Naive thymus-derived CD4-positive, alpha-beta T cell (primary cell): ENCODE measurements at places on chromosomes 6 and 20. TPM values are rescaled to one million over a fixed set of nuclear protein-coding genes. Genes with fewer than 3 reads are reported as not detected.

DNA sequence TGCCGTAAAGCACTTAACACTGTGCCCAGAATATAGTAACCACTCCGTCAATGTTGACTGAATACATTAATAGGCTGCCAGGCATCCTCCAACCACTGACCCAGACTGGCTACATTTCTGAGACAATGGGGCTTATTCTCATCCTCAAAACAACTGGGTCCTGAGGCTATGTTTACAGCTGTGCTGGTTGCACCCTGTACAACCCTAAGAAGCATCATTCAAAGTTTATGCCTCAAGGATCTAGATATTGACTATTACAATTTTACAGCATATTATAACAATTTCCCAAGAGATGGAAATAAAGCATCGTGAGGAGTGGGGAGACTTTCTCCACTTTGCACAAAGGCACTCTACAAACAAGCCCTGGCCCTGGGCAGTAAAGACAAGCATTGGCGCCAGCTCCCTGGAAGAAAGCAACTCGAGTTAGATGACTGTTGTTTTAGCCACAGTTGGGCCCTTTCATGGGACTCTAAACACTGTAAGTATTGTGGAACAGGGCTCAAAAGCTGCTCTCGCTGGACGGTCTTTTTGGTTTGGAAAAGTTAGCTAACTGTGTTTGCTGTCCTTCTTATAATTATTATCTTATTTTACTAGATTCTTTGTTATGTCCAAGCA, 30.2 kb downstream of the MYLIP start:
- H3K4me1 ChIP-seq = peaks cover 6% of the 10 kb centered on the region
- no peaks in the 10 kb centered on the region for H3K36me3 ChIP-seq
- H3K4me3 ChIP-seq = no peak overlapping the region
- DNase-seq = no peak
- H3K27ac ChIP-seq = no peak overlapping the region

- no peak overlapping the region for H3K27ac ChIP-seq
- H3K4me1 ChIP-seq = no peaks in the 10 kb centered on the region
- H3K36me3 ChIP-seq = no peaks in the 10 kb centered on the region
- DNase-seq = no peak
- H3K27me3 ChIP-seq = no peaks in the 10 kb centered on the region
Measured at GRCh38 chr6:2579804-2580570, 170.7 kb downstream of the MYLK4 start.

- H3K27me3 ChIP-seq = no peaks in the 10 kb centered on the region
- H3K27ac ChIP-seq = no peak overlapping the region
- no peaks in the 10 kb centered on the region for H3K4me1 ChIP-seq
- DNase-seq = no peak
- no peaks in the 10 kb centered on the region for H3K36me3 ChIP-seq
Measured at GRCh38 chr6:22082218-22082617, 214.6 kb downstream of the PRL start.

- peaks cover 35% of the 10 kb centered on the region for H3K4me1 ChIP-seq
- DNase-seq = no peak
- peak overlapping the region; percentile 10 for H3K4me3 ChIP-seq
- H3K27me3 ChIP-seq = no peaks in the 10 kb centered on the region
Measured at GRCh38 chr6:26445934-26446667, 5.8 kb downstream of the BTN3A3 start.

- H3K4me1 ChIP-seq = peaks cover 31% of the 10 kb centered on the region
- no peak overlapping the region for H3K4me3 ChIP-seq
- H3K27ac ChIP-seq = peak overlapping the region; percentile 60
- DNase-seq = no peak
- no peaks in the 10 kb centered on the region for H3K27me3 ChIP-seq
Measured at GRCh38 chr6:157055863-157056262, 267.5 kb downstream of the TMEM242 start.

DNA sequence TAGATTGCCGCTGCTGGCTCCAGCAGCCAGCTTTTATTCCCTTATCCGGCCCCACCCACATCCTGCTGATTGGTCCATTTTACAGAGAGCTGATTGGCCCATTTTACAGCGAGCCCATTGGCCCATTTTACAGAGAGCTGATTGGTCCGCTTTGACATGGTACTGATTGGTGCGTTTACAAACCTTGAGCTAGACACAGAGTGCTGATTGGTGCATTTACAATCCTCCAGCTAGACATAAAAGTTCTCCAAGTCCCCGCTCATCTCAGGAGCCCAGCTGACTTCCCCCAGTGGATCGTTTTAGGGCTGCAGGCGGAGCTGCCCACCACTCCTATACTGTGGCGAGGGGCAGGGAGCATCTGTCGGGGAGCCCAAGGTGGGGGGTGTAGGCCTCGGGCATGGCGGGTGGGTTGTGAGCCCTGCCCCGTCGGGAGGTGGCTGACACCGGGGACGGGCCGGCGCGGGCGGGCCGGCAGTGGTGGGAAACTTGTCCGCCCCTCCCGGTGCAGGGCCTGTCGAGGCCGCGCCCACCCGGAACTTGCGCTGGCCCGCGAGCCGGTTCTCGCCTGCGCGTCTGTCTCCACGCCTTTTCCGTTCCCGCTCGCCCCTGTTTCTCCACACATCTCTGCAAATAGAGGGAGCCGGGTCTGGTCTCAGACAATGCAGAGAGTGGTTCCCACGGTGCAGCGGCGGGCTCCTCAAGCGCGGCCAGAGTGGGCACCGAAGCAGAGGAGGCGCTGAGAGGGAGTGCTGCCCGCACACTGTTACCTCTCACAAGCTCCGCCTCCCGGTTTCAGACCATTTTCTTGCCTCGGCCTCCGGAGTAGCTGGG, 86.1 kb upstream of the STMND1 start:
- H3K27me3 ChIP-seq = no peaks in the 10 kb centered on the region
- H3K36me3 ChIP-seq = no peaks in the 10 kb centered on the region
- peak overlapping the region; percentile 61 for H3K4me3 ChIP-seq
- peaks cover 4% of the 10 kb centered on the region for H3K4me1 ChIP-seq
- DNase-seq = peak; percentile 52

DNA sequence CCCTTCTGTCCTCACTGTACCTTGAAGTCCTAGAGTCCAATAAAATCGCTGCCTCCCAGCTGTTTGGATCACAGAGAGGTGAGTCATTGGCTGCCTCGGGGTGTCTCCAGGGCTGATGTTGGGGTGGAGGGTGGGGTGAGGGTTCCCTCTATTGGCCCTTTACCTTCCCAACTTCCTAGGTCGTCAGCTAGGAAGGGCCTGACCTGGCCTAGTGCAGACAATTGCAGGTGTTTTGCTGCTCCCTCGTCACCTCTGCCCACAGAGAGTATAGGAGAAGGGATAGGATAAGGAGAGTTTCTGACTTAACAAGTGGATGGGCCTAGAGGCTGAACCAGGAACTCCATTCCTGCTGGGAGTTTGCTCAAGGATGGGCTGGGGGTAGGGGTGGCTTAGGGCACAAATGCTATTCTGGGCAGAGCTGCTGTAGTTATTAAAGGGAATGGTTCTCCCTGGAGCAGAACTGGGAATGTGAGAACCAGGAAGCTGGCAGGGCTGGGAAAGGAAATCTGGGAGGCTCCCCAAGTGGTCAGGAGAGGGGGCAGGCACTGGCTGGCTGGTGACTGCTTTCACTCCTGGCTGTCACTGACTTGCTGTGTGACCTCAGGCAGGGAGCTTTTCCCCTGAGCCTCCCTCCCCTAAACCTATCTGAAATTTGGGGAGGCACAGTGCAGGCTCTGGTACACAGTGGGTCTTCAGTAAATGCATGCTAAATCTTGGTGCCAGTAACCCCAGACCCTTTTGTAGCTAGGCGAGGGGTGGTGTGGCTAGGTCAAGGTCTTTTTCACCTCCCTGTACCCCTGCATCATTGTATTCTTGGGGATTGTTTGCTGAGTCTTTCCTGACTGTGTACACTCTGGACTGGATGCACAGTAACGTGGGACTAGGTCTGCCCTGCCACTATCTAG, 1.5 kb downstream of the TP53INP2 start:
- H3K4me1 ChIP-seq = peaks cover 11% of the 10 kb centered on the region
- no peak for DNase-seq
- H3K27ac ChIP-seq = peak overlapping the region; percentile 94
- H3K27me3 ChIP-seq = no peaks in the 10 kb centered on the region
- no peaks in the 10 kb centered on the region for H3K36me3 ChIP-seq

DNA sequence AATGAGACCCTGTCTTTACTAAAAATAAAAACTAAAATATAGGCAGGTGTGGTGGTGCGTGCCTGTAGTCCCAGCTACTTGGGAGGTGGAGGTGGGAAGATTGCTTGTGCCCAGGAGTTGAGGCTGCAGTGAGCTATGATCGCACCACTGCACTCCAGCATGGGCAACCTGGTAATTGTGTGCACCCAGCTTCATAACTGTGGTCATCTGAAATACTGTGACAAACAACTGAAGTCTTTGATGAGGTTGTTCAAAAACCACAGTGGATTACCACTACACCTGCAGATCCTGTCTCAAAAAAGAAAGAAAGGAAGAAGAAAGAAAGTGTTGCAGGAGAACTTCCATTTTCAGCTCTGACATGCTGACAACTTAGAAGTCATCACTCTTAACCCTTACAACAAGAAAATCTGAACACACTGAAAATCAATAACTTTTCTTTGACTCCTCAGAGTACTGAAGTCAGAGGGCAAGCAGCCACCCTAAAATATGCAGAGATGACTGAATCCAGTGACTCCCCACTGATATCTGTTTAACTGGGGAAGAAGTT, 13.8 kb upstream of the ZBP1 start:
- no peak overlapping the region for H3K27ac ChIP-seq
- H3K4me3 ChIP-seq = no peak overlapping the region
- H3K4me1 ChIP-seq = peaks cover 25% of the 10 kb centered on the region
- DNase-seq = peak; percentile 68
- H3K36me3 ChIP-seq = no peaks in the 10 kb centered on the region

GRCh38 chr20:58480551-58481336, 34.5 kb downstream of the APCDD1L start:
- no peak overlapping the region for H3K27ac ChIP-seq
- no peaks in the 10 kb centered on the region for H3K36me3 ChIP-seq
- no peaks in the 10 kb centered on the region for H3K27me3 ChIP-seq
- H3K4me1 ChIP-seq = no peaks in the 10 kb centered on the region
- H3K4me3 ChIP-seq = no peak overlapping the region

GRCh38 chr6:137399881-137400443, 94.2 kb downstream of the OLIG3 start:
- no peaks in the 10 kb centered on the region for H3K4me1 ChIP-seq
- no peaks in the 10 kb centered on the region for H3K36me3 ChIP-seq
- DNase-seq = no peak
- no peak overlapping the region for H3K4me3 ChIP-seq
- no peaks in the 10 kb centered on the region for H3K27me3 ChIP-seq
- H3K27ac ChIP-seq = no peak overlapping the region

DNA sequence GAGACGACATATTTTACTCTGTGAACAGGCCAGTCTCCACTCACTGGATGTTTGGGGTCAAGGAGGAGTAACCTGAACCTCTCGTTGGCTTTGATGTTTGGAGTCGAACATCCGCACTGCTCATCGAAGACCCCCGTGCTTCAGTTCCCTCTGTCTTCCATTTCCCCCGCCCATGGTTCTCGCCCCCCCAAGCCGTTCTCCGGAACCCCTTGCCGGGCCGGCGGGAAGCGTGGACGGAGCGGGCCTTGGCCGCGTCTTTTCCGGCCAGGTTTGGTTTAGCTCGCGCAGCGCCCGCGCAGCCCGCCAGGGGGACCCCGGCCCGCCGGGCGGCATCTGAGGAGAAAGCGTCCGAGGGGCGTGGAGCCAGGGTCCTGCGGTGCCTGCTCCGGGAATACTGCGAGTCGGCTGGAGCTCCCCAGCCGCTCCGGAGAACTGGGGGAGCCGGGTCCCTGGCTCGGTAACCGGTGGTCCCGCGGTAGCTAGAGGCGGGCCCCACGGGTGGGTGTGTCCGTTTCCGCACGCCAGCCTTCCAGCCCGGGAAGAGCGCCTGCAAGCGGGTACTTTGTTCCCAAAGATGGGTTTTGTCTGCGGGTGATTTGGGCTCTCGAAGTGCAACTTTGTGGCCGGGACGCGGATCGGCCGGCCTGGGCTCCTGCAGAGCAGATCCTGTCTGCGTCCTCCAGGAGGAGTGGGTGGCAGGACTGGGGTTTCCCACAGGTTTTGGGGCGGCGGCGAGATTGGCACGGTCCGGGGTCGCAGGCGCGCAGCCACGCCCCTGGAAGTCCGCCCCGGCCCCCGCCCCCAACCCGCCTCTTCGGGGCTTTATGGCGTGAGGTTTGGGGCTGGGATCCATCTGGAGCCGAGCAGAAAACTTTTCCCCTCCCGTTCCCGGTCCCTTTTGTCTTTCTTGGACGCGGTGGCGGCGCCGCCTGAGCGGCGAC, at the start of gene TMEM200A:
Gene TMEM200A, plus strand, starts transcription at position 852 of the 941 bp plus-strand sequence. CDS start 74,406 bp downstream, outside the sequence.
- no peaks in the 10 kb centered on the region for H3K36me3 ChIP-seq
- H3K4me3 ChIP-seq = peak within 1 kb of the TSS; percentile 68
- DNase-seq = no peak
- no peak within 1 kb of the TSS for H3K27ac ChIP-seq
- H3K27me3 ChIP-seq = no peaks in the 10 kb centered on the region

GRCh38 chr6:25220857-25221256, 58.3 kb upstream of the CARMIL1 start:
- H3K27ac ChIP-seq = no peak overlapping the region
- H3K36me3 ChIP-seq = no peaks in the 10 kb centered on the region
- peaks cover 6% of the 10 kb centered on the region for H3K4me1 ChIP-seq
- no peak overlapping the region for H3K4me3 ChIP-seq
- DNase-seq = no peak

DNA sequence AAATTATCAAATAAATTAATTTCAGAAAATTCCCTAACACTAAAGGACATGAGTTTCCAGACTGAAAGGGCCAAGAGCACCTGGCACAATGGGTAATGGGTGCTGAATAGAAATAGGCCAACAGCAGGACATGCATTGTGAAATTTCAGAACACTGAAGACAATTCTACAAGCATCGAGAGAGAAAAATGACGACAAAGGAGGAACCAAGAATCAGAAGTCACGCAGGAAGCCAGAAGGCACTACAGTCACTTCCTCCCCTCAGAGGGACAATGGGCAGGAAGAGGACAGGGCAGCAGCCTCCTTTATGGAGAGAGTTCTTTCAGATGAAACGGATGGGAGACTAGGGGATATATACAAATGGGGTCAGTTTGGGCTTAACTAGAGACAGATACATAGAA, 29.6 kb downstream of the PCNA start:
- no peak for DNase-seq
- no peak overlapping the region for H3K4me3 ChIP-seq
- no peaks in the 10 kb centered on the region for H3K36me3 ChIP-seq
- H3K27ac ChIP-seq = peak overlapping the region; percentile 39
- no peaks in the 10 kb centered on the region for H3K27me3 ChIP-seq

GRCh38 chr6:28940858-28941683, 17.3 kb upstream of the TRIM27 start:
- DNase-seq = peak; percentile 82
- H3K4me3 ChIP-seq = peak overlapping the region; percentile 82
- no peaks in the 10 kb centered on the region for H3K36me3 ChIP-seq
- peaks cover 22% of the 10 kb centered on the region for H3K4me1 ChIP-seq
- no peaks in the 10 kb centered on the region for H3K27me3 ChIP-seq

DNA sequence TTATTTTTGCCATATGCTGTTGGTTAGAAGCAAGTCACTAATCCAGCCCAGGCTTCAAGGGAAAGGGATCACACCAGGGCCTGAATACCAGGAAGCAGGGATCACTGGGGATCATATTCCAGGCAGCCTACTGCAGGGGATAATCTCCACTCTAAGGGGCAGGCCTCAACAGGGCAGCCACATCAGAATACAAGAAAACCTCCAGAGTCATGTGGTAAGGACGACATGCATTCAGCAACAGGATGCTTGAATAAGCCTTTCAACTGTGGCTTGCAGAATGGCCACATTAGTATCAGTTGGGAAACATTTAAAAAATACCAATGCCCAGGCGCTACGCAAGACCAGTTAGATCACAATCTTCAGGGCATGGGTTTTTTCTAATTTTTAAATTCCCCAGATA, 109.1 kb downstream of the LY86 start:
- H3K4me1 ChIP-seq = no peaks in the 10 kb centered on the region
- no peak for DNase-seq
- H3K27me3 ChIP-seq = no peaks in the 10 kb centered on the region
- H3K4me3 ChIP-seq = no peak overlapping the region
- no peak overlapping the region for H3K27ac ChIP-seq

C20orf141 gene
- polyA plus RNA-seq = not detected

HLA-DRA gene
- 7.8 TPM for polyA plus RNA-seq

MACROD2 gene
- not detected for polyA plus RNA-seq

HSPA1L gene
- polyA plus RNA-seq = 3.6 TPM

HS3ST5 gene
- polyA plus RNA-seq = not detected

SPDEF gene
- polyA plus RNA-seq = not detected
